ENCODE measurements at places on chromosomes 4 and X. TPM values are rescaled to one million over a fixed set of nuclear protein-coding genes. Genes with fewer than 3 reads are reported as not detected.

The PFKFB1 gene
- total RNA-seq: 0.89 TPM

The EDNRA gene
- 15.4 TPM for total RNA-seq

The ADGRG2 gene
- total RNA-seq: 1.9 TPM

The STS gene
- total RNA-seq: 26.4 TPM

All from ureter (tissue), 1 donor.